ENCODE measurements at places on chromosomes 12 and 14.

DNA sequence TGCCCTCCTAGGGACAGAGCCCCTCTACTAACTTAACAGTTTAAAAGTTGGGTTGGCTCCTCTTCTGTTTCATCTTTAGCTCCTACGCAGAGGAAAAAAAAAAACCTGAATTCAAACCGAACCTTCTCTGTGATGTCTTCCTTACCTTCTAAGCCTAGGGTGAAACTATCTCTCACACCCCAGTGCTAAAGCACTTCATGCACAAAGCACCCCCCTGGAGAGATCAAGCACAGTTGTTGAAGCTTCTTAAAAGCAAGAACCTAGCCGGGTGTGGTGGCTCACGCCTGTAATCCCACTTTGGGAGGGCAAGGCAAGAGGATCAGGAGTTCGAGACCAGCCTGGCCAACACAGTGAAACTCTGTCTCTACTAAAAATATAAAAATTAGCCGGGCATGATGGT is 37.6 kb downstream of the CORO1C start:
- H3K4me1 ChIP-seq = peaks cover 82% of the 10 kb centered on the region
- peaks cover 8% of the 10 kb centered on the region for H3K36me3 ChIP-seq
- no peak for DNase-seq
- H3K4me3 ChIP-seq = no peak overlapping the region

GRCh38 chr14:37844614-37845013 is 249.2 kb downstream of the TTC6 start:
- no peaks in the 10 kb centered on the region for H3K4me1 ChIP-seq
- no peak overlapping the region for H3K4me3 ChIP-seq
- no peak for DNase-seq
- H3K27ac ChIP-seq = no peak overlapping the region

DNA sequence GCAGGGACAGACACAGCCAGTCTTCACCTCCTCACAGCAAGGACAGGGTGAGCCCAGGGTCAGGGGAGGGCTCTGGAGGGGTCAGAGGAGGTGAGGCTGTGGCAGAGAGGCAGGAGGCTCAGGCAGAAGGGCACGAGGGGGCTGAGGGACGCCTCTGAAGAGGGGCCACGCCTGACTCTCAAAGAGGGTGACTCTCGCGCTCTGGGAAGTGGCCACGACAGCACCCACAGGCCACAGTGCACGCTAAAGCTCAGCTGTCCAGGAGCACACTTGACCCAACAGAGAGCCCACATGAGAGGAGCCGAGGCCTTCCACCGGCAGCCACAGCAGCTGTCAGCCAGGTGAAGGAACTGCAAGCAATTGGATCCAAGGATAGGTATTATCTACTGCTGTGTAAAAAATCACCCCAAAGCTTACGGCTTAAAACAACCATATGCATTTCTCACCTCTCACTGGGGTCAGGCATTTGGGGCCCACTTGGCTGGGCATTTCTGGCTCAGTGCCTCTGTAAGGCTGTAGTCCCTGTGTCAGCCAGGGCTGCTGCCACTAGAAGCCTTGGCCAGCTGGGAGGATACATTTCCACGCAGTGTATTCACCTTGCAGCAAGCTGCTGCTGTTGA is 27.8 kb downstream of the SLC6A12 start:
- no peak overlapping the region for H3K4me3 ChIP-seq
- no peaks in the 10 kb centered on the region for H3K36me3 ChIP-seq
- peak; percentile 31 for DNase-seq

DNA sequence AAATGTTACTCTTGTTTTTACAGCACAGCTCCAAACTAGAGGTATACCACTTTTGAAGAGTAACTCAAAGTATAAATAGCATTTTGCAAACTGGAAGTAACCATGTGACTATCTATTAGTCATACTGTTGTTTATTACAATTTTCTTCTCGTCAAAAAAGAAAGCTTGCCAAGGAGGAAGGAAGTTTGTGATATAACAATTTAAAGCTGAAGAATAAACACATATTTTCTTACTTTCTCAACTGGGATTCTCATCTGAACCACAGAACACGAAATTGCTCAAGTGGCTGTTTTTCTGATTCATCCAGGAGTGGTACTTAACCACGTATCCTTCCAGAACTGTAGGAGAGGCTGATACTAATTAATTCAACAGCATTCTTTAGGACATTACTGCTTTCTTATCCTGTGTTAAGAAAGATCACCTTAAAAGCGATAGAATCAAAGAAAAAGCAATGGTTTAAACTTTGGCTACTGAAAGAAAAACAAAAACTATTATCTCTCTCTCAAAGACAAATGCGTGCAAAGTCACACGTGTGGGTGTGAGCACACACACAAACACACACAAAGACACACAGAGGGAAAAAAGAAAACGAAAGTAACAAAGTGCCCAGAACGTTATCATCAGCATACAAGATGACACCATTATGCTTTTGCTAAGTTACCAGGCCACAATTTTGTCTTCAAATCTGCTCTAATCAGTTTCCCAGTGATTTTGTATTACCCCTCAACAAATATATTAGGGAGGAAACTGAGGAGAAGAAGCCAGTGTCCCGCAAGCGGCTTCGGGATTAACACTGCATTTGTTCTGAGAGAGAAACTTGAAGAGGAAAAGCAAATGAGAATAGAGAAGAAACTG is at the start of gene CLEC2B:
CLEC2B (minus strand) TSS at position 48 of the 855 bp plus-strand sequence.
- DNase-seq = no peak
- no peaks in the 10 kb centered on the region for H3K36me3 ChIP-seq
- H3K27me3 ChIP-seq = no peaks in the 10 kb centered on the region
- H3K27ac ChIP-seq = peak within 1 kb of the TSS; percentile 86
- H3K4me1 ChIP-seq = peaks cover 13% of the 10 kb centered on the region
- H3K4me3 ChIP-seq = peak within 1 kb of the TSS; percentile 71

DNA sequence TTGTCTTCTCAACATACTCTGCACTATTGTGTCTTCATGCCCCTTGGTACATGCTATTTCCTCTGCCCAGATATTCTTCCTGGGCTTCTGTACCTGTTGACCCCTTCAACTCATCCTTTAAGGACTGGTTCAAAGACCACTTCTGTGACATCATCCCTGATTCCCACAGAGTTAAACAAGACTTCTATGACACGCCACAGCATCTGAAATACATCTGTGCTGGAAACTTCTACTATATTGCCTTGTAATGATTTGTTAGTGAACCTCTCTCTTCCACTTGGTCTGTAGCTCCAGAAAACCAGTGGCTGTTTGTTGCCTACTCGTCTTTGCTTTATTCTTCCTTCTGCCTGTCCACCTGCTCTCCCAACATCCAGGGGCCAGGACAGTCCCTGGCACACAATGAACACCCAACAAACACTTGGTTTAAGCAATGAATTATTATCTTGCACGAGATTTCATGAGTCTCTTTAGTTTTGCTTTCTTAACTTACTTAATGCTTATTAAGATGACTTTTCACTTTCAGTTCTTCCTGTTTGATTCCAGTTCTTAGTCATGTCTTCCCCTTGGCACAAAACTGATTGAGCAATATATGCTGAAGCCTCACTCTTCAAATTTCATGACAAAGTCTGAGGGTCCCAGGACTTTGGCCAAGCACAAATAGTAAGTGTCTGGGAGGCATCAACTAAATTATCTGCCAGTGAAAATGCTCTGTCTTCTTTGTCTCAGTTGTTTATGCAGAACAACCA is 485.9 kb downstream of the APAF1 start:
- H3K4me3 ChIP-seq = peak overlapping the region; percentile 26
- H3K27me3 ChIP-seq = no peaks in the 10 kb centered on the region
- H3K36me3 ChIP-seq = no peaks in the 10 kb centered on the region
- no peak overlapping the region for H3K27ac ChIP-seq
- DNase-seq = no peak

- H3K36me3 ChIP-seq = no peaks in the 10 kb centered on the region
- DNase-seq = no peak
- H3K4me3 ChIP-seq = no peak overlapping the region
- H3K27ac ChIP-seq = no peak overlapping the region
Observed at GRCh38 chr14:103140316-103141109, 17.3 kb downstream of the TNFAIP2 start.

DNA sequence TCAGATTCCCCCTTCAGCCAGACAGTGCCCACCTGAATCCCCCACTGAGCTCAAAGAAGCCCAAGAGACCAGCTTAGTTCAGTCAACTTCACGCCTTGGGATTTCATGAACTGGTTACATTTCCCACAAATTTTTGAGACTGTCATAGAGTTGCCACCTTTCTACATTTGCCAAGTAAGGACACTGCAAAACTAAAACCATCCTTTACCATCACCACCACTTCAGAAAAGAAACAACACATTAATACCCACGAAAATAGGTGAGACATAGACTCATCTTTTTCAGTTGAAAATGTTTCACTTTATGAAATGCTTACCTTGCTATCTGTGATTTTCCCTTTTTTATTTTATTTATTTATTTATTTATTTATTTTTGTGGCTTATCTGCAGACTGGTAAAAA is 16.1 kb downstream of the CMKLR1 start:
- no peaks in the 10 kb centered on the region for H3K4me1 ChIP-seq
- DNase-seq = no peak
- H3K36me3 ChIP-seq = no peaks in the 10 kb centered on the region
- H3K27ac ChIP-seq = no peak overlapping the region
- H3K27me3 ChIP-seq = no peaks in the 10 kb centered on the region
- H3K4me3 ChIP-seq = no peak overlapping the region

GRCh38 chr12:4909734-4910501 is at the start of gene KCNA1:
TSS of gene KCNA1 (plus strand) at chr12:4909905. CDS start at chr12:4911379, 1,474 bp downstream.
- no peaks in the 10 kb centered on the region for H3K27me3 ChIP-seq
- no peaks in the 10 kb centered on the region for H3K36me3 ChIP-seq
- peaks cover 12% of the 10 kb centered on the region for H3K4me1 ChIP-seq
- H3K27ac ChIP-seq = no peak within 1 kb of the TSS

GRCh38 chr12:79127271-79127751 is 262.7 kb downstream of the SYT1 start:
- H3K27ac ChIP-seq = no peak overlapping the region
- no peak for DNase-seq
- no peaks in the 10 kb centered on the region for H3K36me3 ChIP-seq
- no peaks in the 10 kb centered on the region for H3K4me1 ChIP-seq
- no peak overlapping the region for H3K4me3 ChIP-seq

- H3K27ac ChIP-seq = no peak overlapping the region
- peaks cover 11% of the 10 kb centered on the region for H3K4me1 ChIP-seq
- H3K4me3 ChIP-seq = no peak overlapping the region
- DNase-seq = no peak
- no peaks in the 10 kb centered on the region for H3K27me3 ChIP-seq
- no peaks in the 10 kb centered on the region for H3K36me3 ChIP-seq
Observed at GRCh38 chr12:109435428-109436187, 41.5 kb downstream of the KCTD10 start.

DNA sequence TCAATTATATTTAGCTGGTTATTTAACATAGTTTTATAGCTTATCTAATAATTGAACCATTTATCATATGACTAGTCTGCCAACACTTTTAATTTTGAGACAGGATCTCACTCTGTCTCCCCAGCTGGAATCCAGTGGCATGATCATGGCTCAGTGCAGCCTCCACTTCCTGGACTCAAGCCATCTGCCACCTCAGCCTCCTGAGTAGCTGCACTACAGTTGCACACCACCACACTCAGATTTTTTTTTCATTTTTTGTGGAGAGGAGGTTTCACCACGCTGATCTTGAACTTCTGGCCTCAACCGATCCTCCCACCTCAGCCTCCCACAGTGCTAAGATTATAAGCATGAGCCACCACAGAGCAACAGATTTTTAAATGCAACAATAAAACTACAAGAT is 151.4 kb upstream of the MDGA2 start:
- no peaks in the 10 kb centered on the region for H3K4me1 ChIP-seq
- DNase-seq = no peak
- no peaks in the 10 kb centered on the region for H3K27me3 ChIP-seq
- no peak overlapping the region for H3K27ac ChIP-seq
- H3K36me3 ChIP-seq = no peaks in the 10 kb centered on the region

- H3K4me3 ChIP-seq = peak overlapping the region; percentile 96
- peak overlapping the region; percentile 97 for H3K27ac ChIP-seq
- no peaks in the 10 kb centered on the region for H3K27me3 ChIP-seq
- no peaks in the 10 kb centered on the region for H3K36me3 ChIP-seq
Observed at GRCh38 chr12:100267603-100268281, 765 bp downstream of the SCYL2 start.

DNA sequence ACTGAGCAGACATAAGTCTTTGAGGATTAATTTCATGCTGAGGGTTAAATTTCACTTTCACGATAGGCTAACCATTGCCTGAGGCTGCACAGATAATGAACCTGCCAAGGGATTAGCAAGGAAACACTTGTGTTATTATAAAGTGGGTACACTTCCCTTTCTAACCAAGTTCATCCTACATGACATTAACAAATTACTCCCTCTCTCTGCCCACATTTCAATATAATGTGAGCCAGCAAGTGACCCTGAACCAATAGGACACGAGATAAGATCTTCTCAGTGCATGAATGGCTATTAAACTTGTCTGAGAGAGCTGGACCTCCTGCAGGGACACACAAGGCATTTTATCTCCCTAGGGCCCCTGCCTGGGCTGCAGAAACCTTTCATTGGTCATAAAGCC is 173.5 kb downstream of the PAX9 start:
- H3K4me3 ChIP-seq = no peak overlapping the region
- H3K27ac ChIP-seq = no peak overlapping the region
- H3K27me3 ChIP-seq = no peaks in the 10 kb centered on the region
- DNase-seq = no peak
- H3K4me1 ChIP-seq = no peaks in the 10 kb centered on the region

- no peaks in the 10 kb centered on the region for H3K36me3 ChIP-seq
- H3K4me3 ChIP-seq = no peak overlapping the region
- DNase-seq = no peak
- no peaks in the 10 kb centered on the region for H3K27me3 ChIP-seq
Observed at GRCh38 chr12:28826766-28827165, 322.3 kb upstream of the FAR2 start.

DNA sequence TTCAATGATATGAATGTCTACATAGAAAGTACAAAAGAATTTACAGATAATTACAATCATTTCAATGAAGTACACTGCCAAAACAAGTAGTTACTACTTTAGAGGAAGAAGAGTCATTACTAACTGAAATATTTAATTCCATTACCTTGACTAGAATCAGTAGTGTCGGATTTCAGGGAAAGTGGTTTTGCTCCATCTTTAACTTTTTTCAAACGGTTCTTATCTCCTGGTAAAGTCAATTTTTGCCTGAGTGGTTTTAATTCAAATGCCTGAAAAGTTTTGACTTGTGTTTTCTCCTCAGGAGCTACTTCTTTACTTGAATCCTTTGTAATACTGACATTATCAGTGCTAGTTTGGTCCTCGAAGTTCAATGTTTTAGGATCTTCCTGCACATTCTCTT is 6.9 kb downstream of the ZFC3H1 start:
- H3K36me3 ChIP-seq = no peaks in the 10 kb centered on the region
- no peak overlapping the region for H3K4me3 ChIP-seq
- H3K4me1 ChIP-seq = peaks cover 22% of the 10 kb centered on the region
- H3K27ac ChIP-seq = no peak overlapping the region

- no peaks in the 10 kb centered on the region for H3K36me3 ChIP-seq
- H3K4me1 ChIP-seq = no peaks in the 10 kb centered on the region
- no peak overlapping the region for H3K4me3 ChIP-seq
- H3K27ac ChIP-seq = no peak overlapping the region
- H3K27me3 ChIP-seq = no peaks in the 10 kb centered on the region
Observed at GRCh38 chr12:79644274-79645234, 46.2 kb downstream of the PAWR start.

DNA sequence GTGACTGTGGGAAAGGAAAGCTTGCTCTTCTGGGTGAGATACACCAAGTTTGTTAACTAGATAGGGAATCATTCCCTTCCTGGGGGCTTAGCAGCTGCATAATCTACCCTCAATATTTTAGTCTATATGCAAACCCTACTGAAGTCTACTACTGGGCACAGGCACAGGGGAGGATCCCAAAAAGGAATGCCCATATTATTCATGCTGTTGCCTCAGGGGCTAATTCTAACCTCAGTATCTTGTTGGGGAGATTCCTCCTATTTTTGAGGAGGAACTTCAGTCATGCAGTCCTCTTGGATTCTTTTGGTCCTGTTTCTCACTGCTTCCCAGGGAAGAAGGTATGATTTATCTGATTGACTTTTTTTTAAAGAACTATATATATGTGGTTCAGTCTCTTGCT is 58.9 kb upstream of the ANKS1B start:
- no peak for DNase-seq
- H3K27ac ChIP-seq = no peak overlapping the region
- H3K4me3 ChIP-seq = no peak overlapping the region
- H3K27me3 ChIP-seq = no peaks in the 10 kb centered on the region
- H3K36me3 ChIP-seq = peaks cover 59% of the 10 kb centered on the region
